ENCODE measurements at places on chromosomes 12 and 14.
A peak's percentile ranks its signal among the peaks of the same experiment; 100 is the strongest.

- no peak for DNase-seq
Measured at GRCh38 chr14:23568021-23568599, 519 bp upstream of the AP1G2 start.

DNA sequence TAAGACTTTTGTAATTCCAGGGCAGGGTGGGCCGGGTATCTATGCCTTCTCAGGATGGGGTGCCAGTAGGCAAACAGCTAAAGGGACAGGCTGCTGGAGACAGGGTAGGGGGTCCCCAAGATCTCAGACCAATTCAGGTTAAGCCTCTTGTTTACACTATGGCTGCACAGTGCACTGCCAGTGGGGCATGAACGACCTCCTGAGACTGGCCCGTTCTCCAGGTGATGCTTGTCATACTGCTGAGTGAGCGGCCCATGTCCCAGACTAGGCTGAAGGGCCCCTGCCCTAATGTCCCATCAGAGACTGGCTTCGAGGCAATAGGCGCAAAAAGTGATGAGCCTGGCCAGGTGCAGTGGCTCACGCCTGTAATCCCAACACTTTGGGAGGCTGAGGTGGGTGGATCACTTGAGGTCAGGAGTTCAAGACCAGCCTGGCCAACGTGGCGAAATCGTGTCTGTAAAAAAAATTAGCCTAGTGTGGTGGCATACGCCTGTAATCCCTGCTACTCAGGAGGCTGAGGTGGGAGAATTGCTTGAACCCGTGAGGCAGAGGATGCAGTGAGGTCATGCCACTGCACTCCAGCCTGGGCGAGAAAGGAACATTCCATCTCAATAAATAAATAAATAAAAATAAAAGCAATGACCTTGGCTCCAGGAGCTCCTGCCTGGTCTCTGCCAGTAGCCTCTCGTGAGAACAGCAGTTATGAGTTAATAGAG lies 12.6 kb downstream of the SLC25A29 start:
- no peak for DNase-seq

- no peak for DNase-seq
Measured at GRCh38 chr12:112685321-112685720, 106.2 kb upstream of the RPH3A start.

GRCh38 chr14:20820063-20820904 lies 17.6 kb upstream of the RNASE1 start:
- DNase-seq, result no peak

- no peak for DNase-seq
Measured at GRCh38 chr12:14956024-14956891, 5.1 kb downstream of the ARHGDIB start.

DNA sequence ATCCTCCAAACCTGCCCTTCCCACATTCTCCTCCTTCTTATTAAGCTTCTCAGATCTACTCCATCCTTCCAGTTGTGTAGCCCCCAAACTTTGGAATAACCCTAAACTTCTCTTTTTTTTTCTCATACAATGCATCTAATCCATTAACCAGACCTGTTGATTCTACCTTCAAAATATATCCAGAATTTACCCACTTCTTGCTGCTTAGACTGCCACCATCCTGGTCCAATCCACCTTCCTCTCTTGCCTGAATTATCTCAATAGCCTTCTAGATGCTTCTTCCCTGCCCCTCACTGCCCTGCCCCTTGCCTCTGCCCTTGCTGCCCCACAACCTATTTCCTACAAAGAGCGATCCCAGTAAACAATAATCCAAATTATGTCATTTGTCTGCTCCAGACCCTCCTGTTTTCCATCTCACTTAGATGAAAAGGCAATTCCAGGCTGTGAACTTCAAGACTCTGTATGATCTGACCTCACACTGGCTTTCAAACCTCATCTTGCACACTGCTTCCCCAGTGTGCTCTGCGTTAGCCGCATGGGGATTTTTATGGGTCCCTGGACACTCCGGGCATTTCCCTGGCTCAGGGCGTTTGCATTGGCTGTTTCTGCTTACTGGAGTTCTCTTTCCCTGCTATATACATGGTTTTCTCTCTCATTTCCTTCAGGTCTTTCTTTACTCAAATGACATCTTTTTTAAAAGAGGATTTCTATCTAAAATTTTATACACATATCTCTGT lies 42.6 kb upstream of the HIF1A start:
- no peak for DNase-seq

DNA sequence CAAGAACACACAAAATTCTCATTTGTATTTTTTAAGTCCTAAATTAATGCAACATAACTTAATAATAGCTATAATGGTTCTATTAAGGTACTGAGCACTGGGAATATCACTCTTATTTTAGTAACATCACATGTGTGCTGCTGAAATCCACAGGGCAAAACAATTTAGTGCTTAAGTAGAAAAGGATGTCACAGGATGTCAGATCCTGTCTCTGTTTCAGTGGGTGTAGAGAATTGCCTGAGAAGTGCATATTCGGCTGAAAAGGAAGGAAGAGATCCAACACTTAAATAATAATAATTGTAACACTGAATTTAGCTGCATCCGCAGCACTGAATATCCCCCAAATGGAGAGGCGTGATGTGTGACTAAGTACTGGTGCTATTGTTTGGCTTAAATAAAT lies 8.6 kb downstream of the LDHB start:
- DNase-seq, result no peak

- DNase-seq, result peak; percentile 45
Measured at GRCh38 chr12:53078425-53079225, 565 bp downstream of the SPRYD3 start.

GRCh38 chr12:24625103-24625502 lies 323.8 kb downstream of the BCAT1 start:
- no peak for DNase-seq

- no peak for DNase-seq
Measured at GRCh38 chr14:83638748-83639504, 1891.0 kb upstream of the FLRT2 start.

DNA sequence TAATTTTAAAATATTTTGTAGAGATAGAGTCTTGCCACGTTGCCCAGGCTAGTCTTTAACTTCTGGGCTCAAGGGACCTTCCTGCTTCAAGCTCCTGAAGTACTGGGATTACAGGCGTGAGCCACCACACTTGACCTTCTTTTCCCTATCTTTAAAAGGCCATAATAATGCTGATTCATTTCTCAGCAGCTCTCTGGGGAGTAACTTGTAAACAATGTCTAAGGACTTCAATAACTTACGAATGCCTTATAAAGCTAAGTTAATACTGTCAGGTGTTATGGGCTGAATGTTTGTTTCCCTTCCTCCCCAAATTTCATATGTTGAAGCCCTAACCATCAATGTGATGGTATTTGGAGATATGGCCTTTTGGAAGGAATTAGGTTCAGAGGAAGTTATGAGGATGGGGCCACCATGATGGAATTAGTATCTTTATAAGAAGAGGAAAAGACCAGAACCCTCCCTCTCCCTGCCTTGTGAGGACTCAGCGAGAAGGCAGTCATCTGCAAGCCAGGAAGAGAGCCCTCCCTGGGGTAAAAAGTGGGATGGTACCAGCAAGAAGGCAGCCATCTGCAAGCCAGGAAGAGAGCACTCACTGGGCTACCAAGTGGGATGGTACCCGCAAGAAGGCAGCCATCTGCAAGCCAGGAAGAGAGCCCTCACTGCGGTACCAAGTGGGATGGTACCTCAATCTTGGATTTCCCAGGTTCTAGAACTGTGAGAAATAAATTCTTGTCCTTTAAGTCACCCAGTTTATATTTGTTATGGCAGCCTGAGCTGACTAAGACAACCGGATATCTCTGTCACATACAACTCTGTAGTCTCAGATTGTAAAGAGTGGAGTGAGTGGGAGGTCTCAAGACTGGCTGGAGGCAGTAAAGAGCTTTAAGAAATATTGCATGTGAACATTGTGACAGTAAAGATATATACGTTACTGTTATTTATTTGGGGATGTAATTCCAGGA lies 16.3 kb upstream of the YBX3 start:
- no peak for DNase-seq

GRCh38 chr12:109871668-109872314 lies 8.6 kb downstream of the GLTP start:
- DNase-seq, result no peak

- peak; percentile 58 for DNase-seq
Measured at GRCh38 chr12:57772429-57773322, at the start of gene EEF1AKMT3. TSS of gene EEF1AKMT3 (plus strand) at chr12:57772614. CDS start at chr12:57772725, 111 bp downstream.

All from SHP77 treated with DMSO at 0.1 percent for 48 hours (cell line).